ENCODE measurements at places on chromosomes 11 and 22.

DNA sequence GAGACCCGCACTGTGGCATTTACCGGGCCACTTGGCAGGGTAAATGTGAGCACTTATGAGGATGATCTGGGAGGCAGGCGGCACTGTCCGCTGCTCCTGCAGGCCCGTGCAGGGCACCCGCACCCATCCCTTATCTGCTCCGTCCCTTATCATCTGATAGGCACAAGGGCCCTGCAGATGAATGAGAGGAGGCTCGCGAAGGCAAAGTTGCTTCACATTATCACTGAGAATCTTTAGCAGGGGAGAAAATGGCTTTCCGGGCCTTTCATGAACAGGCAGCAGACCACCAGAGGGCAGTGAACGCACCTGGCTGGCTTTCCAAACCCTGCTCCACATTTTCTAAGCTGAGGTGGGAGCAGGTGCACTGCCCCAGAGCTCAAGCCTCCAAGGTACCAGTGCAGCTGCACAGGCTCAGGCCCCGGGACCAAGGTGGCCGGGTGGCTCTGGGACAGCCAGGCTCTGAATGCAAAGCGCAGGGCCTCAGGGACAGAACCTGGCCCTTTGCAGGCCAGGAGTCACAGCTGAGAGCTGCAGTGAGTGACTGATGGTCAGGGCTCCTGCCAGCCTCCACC, 165.6 kb downstream of the SHANK2 start:
- no peak for DNase-seq

- no peak for DNase-seq
Observed at GRCh38 chr22:29914991-29915533, 32.1 kb downstream of the MTMR3 start.

DNA sequence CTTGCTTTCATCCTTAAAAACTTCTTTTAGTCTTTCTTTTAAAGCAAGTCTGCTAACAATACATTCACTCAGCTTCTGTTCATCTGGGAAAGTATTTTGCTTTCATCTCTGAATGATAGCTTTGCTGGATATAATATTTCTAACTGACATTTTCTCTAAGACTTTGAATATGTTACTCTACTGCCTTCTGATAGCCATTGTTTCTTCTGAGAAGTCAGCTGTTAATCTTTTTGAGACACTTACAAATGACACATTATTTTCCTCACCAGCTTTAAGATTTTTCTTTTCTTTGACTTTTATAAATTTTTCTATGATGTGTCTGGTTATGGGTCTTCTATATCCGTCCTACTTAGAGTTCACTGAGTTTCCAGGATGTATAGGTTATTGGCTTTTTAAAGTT, 643.1 kb downstream of the KCNA4 start:
- DNase-seq: no peak

GRCh38 chr11:42674436-42674835, 637.4 kb upstream of the API5 start:
- no peak for DNase-seq

DNA sequence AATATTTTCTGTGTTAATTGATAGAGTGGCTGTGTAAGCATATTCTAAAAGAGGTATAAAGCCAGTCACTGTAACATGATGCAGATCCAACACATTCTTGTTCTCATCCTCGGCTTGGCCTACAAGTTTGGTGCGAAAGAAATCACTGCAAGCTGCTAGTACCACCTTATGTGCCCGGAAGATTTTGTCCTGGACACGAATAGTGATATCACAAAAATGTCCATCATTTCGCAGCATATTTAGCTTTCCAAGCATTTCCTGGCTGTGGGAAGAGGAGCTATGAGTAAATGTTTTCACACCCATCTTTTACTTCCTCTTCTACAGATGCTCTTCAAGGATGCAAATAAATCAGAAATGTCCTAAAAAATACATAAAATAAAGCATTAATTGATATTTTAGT, 53.1 kb downstream of the ZBTB44 start:
- no peak for DNase-seq

GRCh38 chr11:66676282-66676919, 1.3 kb downstream of the RBM4B start:
- no peak for DNase-seq

- no peak for DNase-seq
Observed at GRCh38 chr11:134019500-134019899, 49.4 kb upstream of the JAM3 start.
